ENCODE measurements at places on chromosomes 3 and 15.

DNA sequence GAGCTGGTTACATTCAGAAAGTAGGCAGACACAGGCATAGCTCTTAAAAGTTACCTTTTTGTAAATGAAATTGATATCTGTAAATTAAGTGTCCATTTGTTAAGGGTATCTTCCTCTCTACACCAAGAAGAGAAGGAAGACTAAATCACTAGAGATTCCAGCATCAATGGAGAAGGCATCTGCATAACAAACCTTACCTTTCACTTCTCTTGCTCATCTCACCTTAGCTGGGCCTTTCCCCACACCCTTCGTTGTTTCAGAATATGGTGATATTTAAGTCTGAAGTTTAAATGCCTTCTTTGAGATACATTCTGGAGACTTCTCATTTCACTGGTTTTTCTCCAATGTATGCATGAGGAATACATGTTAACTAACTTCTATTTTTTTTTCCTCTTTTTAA is 54.5 kb upstream of the TGFBR2 start:
- no peak for DNase-seq

DNA sequence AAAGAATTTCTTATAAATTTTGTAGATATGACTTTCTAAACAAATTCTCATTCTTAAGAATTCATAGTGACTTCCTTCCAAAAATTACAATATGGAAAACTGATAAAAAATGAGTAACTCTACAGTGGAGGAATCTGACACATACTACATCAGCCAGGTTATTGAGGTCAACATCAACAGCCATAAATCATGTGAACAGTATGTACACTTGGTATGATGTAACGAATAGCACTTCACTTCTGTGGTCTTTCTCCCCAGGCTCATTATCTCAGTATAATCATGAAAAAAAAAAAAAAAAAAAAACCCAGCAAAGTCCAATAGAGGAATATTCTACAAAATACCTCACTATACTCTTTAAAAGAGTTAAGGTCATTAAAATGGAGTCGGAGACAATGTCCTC is 111.2 kb upstream of the SUCLG2 start:
- DNase-seq, result no peak

DNA sequence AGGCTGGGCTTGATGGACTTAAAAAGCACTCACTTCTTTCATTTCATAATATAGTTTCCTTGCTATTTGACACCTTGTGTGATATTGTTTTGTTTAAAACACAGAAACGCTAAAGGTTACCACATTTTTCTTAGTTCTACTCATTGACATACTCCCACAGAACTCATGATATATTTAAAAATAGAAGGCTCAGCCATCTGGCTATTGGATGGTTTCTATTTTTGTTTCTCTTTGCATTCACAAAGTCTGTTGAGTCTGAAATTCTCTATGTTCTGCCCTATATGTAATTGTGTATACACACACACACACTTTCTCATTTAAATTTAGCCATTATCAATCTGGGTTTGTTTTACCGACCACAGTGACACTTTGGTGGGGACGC is 128.2 kb downstream of the SOX2 start:
- no peak for DNase-seq

DNA sequence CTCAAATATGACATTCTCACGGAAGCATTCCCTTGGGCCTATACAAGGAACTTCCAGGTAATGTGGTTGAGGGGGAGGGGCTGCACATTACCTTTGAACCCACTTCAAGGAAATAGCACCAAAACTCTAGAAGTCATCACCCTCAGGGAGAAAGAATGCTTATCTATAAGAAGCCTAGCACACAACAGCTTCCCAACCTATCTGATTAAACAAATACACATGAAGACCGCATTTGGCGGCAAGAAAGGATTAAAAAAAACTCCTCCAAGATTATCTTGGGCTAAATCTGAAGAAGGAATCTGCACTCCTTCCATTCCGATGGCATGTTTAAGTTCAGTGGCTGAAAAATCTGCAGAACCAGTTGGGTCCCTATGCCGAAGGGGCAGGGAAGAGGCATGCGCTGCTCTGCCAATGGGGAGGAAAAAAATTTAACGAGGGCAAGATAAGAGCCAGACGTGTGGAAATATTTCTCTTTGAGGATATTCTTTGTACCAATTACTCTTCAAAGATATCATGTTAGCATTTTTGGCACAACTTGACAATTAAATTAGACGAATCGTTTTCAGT is 82.0 kb upstream of the WNT5A start:
- DNase-seq, result no peak

DNA sequence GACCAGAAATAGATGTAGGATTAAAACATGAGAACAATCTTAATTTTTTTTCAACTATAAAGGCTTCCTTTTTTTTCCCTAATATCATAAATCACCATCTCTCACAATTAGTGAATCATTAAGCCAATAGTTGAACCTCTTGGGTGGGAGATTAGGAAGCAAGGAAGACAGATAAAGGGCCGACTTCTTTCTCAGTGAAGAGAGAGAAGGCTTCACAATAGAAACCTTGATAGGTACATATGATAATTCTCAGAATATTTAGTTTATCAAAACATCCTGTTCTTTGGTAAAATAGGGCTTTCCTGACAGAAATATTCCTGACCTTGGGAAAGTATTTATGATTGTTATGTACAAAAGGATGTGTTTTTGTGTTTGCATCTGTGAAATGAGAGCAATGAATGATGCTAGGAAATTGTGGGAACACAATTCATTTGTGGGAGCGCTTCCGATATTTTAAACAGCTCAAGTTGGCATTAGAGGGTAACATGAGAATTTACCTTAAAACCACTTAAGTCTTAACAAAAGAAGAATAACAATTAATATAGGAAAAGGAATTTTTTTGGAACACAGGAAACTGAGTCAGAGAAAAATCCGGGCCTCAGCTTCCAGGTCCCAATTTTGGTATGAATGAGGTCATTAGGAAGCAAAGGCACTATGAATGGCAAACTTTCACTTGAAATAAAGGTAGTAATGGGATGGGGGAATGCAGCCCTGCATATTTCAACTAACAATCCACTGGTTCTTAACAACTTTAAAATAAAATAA is 263.2 kb upstream of the TGFBR2 start:
- DNase-seq, result no peak

DNA sequence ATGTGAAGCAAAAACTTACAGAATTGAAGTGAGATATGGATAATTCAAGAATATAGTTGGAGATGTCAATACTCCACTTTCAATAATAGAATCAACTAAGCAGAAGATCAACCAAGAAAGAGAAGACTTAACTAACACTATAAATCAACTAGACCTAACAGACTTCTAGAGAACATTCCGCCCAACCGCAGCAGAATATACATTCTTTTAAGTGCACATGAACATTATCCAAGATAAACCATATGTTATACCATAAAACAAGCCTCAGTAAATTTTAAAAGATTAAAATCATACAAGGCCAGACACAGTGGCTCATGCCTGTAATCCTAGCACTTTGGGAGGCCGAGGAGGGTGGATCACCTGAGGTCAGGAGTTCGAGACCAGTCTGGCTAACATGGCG is 5.5 kb upstream of the TEX55 start:
- DNase-seq, result no peak

- DNase-seq, result no peak
These were observed 820.5 kb downstream of the MCTP2 start for GRCh38 chr15:95051861-95052260.

DNA sequence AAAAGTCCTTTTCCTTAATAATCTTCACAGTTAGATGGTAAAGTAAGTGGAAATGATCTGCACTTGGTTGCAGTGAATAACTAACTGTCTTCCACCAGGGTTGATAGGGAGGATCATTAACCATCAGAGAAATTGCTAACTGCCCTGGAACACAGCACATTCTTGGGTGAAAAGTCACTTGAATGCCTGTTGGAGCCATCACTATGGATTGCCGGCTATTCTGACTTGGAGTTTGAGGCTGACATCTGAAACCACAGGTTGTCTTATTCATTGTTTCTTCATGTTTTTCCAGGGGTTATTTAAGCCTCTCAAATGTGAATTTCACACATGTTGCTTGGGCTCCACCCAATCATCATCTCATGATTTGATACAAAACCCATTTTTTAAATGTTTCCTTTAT is 901.4 kb downstream of the MCTP2 start:
- DNase-seq, result no peak

DNA sequence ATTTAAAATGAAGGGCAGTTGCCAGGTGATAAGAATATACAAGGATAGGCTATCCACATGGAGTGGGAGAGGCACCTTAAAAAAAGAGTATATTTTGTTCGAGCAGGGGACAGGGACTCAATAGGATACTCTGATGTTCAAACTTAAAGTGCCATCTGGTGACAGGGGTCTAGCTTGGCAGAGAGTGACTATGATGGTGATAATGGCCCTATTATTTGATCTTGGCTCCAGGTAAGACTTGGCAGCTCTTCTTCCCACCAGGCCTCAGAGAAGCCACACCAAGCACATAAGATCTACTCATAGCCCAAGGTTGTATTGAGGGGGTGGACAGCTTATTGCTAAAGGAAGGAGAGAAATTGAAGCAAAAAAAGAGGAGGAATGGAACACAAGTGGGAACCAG is 109.0 kb upstream of the MANF start:
- DNase-seq, result no peak

DNA sequence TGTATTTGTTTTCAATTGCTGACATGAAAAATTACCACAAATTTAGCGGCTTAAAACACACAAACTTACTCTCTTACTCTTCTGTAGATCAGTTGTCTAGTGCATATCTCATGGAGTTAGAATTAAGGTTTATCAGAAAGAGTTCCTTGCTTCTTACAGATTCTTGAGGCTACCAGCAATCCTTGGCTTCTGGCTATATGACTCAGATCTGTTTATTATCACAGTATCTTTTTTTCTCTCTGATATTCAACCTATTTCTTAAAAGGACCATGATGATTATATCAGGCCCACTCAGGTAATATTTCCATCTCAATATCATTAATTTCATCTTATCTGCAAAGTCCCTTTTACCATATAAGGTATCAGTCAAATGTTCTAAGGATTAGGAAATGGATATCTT is 263.5 kb upstream of the BCHE start:
- DNase-seq, result no peak

DNA sequence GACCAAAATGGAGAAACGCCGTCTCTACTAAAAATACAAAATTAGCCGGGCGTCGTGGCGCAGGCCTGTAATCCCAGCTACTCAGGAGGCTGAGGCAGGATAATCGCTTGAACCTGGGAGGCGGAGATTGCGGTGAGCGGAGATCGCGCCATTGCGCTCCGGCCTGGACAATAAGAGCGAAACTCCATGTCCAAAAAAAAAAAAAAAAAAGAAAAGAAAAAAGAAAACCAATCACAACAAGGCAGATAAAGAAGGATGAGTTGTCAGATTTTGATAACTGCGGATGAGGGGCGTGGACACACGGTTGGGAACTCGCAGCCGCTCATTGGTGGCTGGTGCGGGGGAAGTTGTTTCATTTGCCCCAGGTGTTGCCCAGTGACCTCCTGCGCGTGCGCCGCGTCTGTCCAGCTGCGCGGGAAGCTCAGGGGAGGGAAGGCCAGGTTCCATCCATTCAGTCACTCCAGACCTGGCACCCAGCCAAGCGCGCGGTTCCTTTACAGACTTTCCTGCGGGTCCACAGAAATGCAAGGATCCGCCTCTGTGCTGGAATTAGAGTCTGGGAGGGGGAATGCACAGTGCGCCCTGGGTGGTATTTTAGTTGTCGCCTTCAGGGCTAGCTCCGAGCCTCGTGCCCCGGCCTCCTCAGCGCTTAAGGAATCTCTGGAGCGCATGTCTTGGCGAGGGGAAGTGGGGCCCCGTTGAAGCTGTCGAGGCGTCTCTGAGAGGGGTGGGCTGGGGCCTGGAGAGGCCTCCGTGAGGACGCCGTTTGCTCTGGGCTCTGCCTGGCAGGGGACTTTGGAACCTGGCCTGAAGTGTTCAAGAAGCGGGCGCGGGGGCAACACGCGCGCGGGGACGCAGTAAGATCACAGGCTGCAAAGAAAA is 708 bp upstream of the GCHFR start:
- DNase-seq, result no peak

GRCh38 chr3:34183114-34183513 is 384.7 kb downstream of the PDCD6IP start:
- DNase-seq, result no peak

- DNase-seq, result no peak
These were observed 271.5 kb upstream of the TBL1XR1 start for GRCh38 chr3:177468816-177469215.

DNA sequence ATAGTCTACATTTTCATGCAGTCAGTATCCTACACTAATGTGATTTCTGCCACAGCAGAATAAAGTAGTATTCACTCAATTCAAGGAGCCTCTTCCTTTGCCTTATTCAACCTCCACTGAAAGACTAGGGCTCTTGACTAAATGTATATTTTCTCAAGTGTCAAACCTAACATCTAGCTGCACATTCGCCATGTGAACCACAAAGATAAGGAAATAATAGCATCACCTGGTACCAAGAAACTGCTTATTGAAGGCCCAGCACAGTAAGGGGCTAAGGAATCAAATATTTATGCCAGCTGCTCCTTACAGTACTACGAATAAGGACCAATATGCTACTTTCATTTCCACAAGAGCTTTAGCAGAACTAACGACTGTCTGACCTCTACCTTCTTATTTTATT is 1.3 kb downstream of the SRP14 start:
- no peak for DNase-seq

GRCh38 chr3:58434990-58435389 is 1.4 kb upstream of the PDHB start:
- no peak for DNase-seq

GRCh38 chr3:113270068-113270467 is 58.7 kb downstream of the BOC start:
- DNase-seq, result no peak

GRCh38 chr3:5136919-5137429 is 14.9 kb downstream of the ARL8B start:
- DNase-seq, result no peak

DNA sequence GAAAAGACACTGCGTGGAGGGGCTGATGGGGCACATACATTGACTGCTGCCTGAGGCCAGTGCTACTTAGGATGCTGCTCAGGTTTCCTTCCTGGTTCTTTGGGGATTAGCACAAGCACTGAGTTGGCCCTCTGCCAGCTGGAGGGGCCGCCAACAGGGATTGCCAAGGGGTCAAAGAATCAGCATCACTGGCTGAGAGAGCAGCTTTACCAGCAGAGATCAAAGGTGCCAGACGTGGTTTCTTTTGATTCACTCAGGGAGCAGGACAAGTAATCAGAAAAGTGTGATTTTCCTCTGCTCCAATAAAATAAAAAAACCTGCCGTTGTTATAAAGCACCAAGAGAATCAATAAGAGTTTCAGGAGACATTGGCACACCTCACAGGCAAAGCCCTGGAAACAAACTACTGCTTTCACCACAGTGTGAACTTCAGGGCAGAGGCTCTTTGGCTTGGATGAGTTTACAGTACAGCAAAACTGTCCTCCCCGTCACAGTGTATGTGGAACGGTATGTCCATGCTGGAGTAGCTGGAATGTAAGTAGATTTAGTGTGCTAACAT is 45.8 kb upstream of the FSIP1 start:
- no peak for DNase-seq

DNA sequence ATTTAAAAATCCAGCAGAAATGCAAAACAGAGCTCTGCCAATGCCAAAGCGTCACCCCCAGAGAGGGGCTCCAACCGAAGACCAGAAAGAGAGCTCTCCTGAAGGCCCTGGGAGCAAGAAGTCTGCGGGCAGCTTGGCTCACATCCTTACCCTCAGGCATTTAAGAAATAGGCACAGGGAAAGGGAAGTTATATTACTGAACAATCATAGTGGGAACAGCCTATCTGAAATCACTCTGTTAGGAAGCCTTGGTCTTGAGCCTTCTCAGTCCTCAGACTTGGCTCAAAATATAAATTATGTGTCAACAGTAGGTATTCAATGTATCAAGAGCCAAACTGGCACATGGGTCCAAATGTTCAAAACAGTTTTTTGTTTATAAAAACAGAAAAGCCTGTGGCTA is 10.3 kb upstream of the PPARG start:
- no peak for DNase-seq

- no peak for DNase-seq
These were observed 41.0 kb upstream of the FRMD4B start for GRCh38 chr3:69426967-69427304.

All from stimulated activated CD8-positive, alpha-beta memory T cell treated with anti-CD3 and anti-CD28 coated beads, Interleukin-12 subunit alpha, Interleukin-12 subunit beta, amount 100 ng/mL, for 1 hour (primary cell).